CD8-positive, alpha-beta memory T cell (primary cell): ENCODE measurements at places on chromosomes 3 and 15. TPM values are rescaled to one million over a fixed set of nuclear protein-coding genes. Genes with fewer than 3 reads are reported as not detected.

- H3K27ac ChIP-seq = no peak overlapping the region
- H3K4me1 ChIP-seq = no peaks in the 10 kb centered on the region
- H3K36me3 ChIP-seq = no peaks in the 10 kb centered on the region
- no peak overlapping the region for H3K4me3 ChIP-seq
These were observed 379.8 kb downstream of the VPS13C start for GRCh38 chr15:61680260-61681037.

DNA sequence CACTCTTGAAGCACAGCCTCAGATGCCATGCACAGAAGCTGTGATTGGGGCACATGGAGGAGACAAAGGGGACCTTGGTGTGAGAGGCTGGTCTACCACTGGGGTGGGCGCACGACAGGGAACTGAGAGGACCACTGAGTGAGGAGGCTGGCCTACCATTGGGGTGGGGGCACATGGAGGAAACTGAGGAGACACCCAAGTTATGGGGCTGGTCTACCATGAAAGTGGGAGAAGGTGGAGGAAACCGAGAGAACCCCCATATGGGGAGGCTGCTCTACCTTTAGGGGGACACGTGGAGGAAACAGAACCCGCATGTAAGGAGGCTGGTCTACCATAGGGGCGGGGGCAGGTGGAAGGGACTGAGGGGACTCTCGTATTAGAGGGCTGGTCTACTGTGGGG lies 153.4 kb downstream of the FBLN2 start:
- H3K27ac ChIP-seq = no peak overlapping the region
- H3K4me1 ChIP-seq = no peaks in the 10 kb centered on the region
- DNase-seq = no peak
- H3K4me3 ChIP-seq = no peak overlapping the region
- H3K27me3 ChIP-seq = no peaks in the 10 kb centered on the region

GRCh38 chr15:76140074-76140464 lies 80.3 kb downstream of the TMEM266 start:
- H3K27ac ChIP-seq = no peak overlapping the region
- DNase-seq = no peak
- no peak overlapping the region for H3K4me3 ChIP-seq
- no peaks in the 10 kb centered on the region for H3K36me3 ChIP-seq

Gene A4GNT
- polyA plus RNA-seq = not detected

Gene LRRIQ4
- not detected for polyA plus RNA-seq
